ENCODE measurements at places on chromosomes 7 and 10.

DNA sequence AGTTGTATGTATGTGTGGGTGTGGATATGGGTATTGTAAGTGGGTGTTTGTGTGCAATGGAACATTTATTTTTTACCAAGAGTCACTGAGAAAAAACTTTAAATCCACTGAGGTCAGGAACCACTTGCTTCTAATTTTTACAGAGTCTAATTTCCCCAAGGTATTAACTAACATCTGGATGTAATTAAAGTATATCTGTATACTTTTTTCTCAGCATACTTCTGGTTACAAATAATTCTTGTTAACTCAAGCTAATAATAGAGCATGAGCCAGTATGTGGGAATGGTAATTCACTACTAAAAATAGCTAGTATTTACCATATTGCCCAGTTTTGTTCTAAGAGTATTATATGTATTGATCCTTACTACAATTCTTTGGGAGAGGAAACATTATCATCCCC is 24.6 kb upstream of the STEAP4 start:
- DNase-seq = no peak

DNA sequence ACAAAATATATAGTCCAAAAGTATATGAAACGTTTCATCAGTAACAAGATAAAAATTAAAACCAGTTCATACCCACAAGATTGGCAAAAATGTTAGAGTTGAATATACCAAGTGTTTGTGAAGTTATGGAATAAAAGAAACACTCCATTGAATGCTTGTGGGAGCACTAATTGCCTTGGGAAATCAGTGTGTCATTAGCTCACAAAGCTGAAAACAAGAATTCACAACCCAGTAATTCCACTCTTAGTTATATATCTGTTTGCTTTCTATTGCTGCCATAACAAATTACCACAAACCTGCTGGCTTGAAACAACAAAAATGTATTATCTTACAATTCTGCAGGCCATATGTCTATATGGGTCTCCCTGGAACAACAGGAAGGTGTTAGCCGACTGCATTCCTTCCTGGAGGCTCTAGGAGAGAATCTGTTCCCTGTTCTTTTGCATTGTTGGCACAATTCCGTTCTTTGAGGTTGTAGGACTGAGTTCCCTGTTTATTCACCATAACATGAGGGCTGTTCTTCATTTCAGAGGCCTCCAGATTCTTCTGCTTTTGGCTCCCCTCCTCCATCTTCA is 45.7 kb downstream of the SEM1 start:
- DNase-seq = no peak

- DNase-seq = no peak
Observed at GRCh38 chr7:29847496-29847895, 41.2 kb downstream of the WIPF3 start.

DNA sequence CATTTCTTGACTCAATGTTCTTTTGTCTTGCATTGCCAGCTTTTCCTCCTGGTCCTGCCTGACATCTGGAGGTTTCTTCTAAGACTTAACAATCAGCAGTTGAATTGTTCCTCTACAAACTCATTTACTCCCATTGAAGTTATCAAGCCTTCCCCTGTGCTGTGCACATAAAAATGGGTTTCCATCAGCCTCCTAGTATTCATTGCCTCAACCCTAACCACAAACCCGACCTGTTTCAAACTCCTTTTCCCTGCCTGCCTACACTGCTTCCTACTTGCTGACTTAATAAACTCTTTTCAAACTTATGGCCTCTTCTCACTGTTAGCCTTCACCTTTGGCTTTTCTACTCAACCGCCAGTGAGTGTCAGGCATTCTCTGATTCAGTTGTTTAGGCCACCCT is 9.4 kb upstream of the CDK6 start:
- no peak for DNase-seq

DNA sequence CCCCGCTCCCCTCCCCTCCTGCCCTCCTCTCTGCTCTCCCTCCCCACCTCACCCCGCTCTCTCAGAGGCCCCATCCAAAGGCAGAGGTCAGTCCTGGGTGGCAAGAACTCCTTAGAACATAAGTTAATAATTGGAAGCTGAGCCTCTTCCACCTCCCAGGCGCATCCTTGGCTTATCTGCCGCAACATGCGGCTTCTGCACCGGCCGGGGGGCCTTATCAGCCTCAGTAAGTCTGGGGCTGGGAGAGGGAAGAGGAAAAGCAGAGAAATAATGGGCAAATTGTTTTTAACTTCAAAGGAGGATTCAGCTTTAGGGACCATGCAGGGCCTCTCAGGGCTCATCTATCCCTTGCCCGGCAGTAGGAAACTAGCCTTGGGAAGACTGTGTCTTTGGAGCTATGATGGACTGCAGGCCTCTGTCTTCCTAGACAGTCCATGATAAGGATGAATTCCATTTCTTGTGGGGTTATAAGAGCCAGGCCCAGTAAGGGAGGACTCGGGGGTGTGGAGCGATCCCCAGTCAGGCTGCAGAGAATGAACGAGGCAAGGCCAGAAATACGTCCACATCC is 411.6 kb downstream of the PLXNA4 start:
- no peak for DNase-seq

- no peak for DNase-seq
Observed at GRCh38 chr10:83656924-83657323, 482.4 kb upstream of the GHITM start.

DNA sequence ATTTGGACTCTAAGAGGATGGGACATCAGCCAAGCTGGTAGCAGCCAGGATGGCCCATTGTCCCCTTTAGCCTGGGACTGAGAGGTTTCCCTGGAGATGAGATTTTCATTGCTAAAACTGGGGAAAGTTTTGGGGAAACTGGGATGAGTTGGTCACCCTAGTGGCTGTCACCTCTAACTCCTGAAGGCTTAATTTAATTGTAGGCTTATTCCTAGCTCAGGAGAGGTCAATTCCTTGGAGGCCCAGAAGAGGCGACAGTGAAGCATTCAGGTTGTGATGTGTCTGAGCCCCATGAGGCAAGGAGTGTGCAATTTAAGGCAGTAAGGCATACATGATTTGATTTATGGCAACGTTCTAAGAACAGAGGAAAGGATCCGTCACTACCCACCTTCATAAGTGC is 24.9 kb upstream of the JAZF1 start:
- DNase-seq = no peak

GRCh38 chr7:44852590-44852989 is 4.7 kb upstream of the H2AZ2 start:
- DNase-seq = no peak

DNA sequence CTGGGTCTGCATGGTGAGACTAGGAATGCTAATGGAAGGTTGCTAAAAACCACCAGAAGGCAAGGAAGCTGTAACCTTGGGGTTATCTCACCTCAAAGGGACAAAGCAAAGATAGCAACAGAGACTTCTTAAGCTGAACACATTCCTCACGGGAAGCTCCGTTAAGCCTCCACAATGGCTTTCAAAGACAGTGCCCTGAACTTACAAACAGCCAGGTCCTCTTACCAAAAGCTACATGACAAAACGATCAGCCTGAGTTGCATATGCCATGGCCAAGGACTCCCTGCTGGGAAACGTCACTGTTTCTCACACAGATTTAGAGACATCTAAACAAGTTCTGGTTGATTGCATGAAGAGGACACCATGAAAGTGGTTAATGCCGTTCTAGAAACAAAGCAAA is 52.7 kb downstream of the HTR5A start:
- DNase-seq = no peak
